ENCODE measurements at places on chromosomes 12 and 14.
A peak's percentile ranks its signal among the peaks of the same experiment; 100 is the strongest.

DNA sequence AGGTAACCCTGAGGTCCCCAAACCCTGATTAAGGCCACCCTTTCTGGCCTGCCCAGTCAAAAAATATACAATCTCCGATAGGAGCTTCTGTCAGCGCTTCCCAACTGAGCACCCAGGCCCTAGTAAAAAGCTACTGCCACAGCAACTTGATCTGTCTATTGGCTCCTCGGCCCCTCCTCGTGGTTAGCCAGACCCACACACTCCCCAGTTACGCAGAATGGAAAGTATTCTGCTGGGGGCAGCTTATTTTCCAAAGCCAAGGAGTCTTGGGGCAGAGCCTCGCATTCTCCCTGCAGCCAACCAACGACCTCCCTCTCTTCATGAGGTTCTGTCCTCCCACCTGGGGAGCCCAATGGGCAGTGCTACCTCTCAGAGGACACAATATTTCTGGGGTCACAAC lies 32.1 kb downstream of the FMNL3 start:
- no peak for DNase-seq
- no peak overlapping the region for H3K4me3 ChIP-seq
- H3K27me3 ChIP-seq, result no peaks in the 10 kb centered on the region
- peaks cover 24% of the 10 kb centered on the region for H3K4me1 ChIP-seq
- H3K36me3 ChIP-seq, result no peaks in the 10 kb centered on the region

DNA sequence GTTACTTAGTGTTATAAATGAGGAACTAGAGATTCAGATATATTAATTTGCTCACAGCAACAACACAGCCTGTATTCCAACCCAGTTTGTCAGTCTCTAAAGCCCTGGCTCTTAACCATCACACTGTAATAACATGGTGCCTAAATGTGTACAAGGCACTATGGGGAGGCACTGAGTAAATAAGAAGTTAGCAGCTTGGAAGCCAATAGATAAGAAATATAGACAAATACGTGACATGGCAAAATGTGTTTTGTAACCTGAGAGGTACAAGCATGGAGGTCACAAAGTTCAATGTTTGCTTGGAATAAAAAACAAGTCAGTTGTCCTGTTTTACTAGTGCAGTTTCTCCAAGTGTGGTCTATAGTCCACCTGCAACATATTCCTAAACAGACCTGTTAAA lies 16.3 kb upstream of the SLCO1A2 start:
- no peak overlapping the region for H3K27ac ChIP-seq
- peak; percentile 75 for DNase-seq
- peaks cover 12% of the 10 kb centered on the region for H3K4me1 ChIP-seq
- no peak overlapping the region for H3K4me3 ChIP-seq

DNA sequence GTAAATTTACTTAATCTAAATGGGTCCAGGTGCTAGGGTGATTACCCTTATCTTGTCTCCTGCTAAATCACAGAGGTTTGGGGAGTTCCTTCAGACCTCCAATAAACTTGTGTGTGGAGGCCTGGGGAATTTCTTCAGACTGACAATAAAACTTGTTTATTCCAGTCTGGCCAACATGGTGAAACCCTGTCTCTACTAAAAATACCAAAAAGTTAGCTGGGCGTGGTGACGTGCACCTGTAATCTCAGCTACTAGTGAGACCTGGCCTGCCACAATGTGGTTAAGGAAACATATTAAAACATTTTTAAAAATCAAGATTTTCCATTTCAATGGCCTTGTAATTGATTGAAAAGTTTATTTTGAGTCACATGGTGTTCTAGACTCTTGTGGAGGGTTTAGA lies 126.9 kb upstream of the FGD4 start:
- no peak overlapping the region for H3K27ac ChIP-seq
- H3K36me3 ChIP-seq, result no peaks in the 10 kb centered on the region
- no peak overlapping the region for H3K4me3 ChIP-seq
- peaks cover 23% of the 10 kb centered on the region for H3K4me1 ChIP-seq

- H3K4me1 ChIP-seq, result peaks cover 29% of the 10 kb centered on the region
- H3K27me3 ChIP-seq, result peaks cover 64% of the 10 kb centered on the region
- no peak for DNase-seq
- no peaks in the 10 kb centered on the region for H3K36me3 ChIP-seq
Measured at GRCh38 chr12:53995002-53995377, 5.0 kb upstream of the HOXC9 start.

DNA sequence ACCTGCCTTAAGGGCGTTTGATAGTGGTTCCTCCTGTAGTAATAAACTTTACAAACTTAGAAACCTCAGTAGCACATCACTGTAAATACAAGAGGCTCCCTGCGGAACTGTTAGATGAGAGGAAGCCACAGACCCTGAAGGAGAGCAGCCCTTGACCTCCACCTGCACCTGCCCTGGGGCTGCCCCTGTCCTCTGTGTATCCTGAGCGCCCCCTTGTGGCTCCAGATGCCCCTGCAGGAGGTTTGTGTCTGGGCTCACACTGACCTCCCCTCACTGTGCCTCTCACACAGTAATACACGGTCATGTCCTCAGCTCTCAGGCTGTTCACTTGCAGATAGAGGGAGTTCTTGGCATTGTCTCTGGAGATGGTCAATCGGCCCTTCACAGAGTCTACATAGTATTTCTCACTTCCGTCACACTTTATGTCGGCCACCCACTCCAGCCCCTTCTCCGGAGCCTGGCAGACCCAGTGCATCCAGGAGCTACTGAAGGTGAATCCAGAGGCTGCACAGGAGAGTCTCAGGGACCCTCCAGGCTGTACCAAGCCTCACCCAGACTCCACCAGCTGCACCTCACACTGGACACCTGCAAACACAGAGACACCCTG lies 1059.8 kb downstream of the TMEM121 start:
- no peak overlapping the region for H3K4me3 ChIP-seq
- H3K4me1 ChIP-seq, result no peaks in the 10 kb centered on the region
- DNase-seq, result peak; percentile 37

DNA sequence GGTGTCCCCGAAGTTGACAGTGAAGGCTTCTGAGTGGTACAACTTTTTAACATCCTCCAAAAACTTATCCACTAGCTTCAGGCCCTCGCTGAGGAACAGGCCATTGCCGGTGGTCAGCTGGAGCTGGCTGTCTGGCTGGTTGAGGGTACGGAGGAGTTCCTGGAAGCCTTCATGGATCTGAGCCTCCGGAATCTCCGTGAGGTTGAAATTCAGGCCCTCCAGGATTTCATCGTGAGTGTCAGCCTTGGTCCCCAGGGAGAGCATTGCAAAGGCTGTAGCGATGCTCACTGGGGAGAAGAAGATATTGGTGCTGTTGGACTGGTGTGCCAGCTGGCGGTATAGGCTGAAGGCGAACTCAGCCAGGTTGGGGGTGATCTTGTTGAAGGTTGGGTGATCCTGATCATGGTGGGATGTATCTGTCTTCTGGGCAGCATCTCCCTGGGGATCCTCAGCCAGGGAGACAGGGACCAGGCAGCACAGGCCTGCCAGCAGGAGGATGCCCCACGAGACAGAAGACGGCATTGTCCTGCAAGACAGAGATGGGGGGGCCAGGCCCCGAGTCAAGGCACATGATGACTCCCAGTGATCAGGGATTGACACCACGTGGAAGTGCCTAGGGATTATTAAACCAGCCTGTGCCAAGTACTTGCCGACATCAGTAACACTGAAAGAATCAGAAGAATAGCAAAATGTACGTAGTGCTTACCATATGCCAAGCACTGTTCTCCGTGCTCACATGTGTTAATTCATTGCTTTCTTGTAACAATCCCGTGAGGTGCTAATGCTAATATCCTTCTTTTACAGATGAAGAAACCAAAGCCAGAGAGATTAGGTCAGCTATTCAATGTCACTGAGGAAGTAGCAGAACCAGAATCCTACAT lies 5.4 kb downstream of the SERPINA1 start:
- peak overlapping the region; percentile 90 for H3K27ac ChIP-seq
- peaks cover 38% of the 10 kb centered on the region for H3K36me3 ChIP-seq
- H3K4me3 ChIP-seq, result peak overlapping the region; percentile 47
- DNase-seq, result no peak

GRCh38 chr12:91213-91612 lies 24.6 kb downstream of the IQSEC3 start:
- peaks cover 2% of the 10 kb centered on the region for H3K27me3 ChIP-seq
- H3K36me3 ChIP-seq, result no peaks in the 10 kb centered on the region
- no peak overlapping the region for H3K27ac ChIP-seq
- H3K4me1 ChIP-seq, result 0 out of 2 replicates have a peak, but pooled peaks cover 5% of the 10 kb centered on the region
- no peak for DNase-seq
- H3K4me3 ChIP-seq, result no peak overlapping the region

GRCh38 chr14:53346988-53347387 lies 193.9 kb upstream of the DDHD1 start:
- no peak overlapping the region for H3K4me3 ChIP-seq
- no peaks in the 10 kb centered on the region for H3K36me3 ChIP-seq
- H3K27ac ChIP-seq, result no peak overlapping the region
- no peak for DNase-seq

GRCh38 chr12:9751204-9752144 lies 9.2 kb downstream of the CD69 start:
- H3K4me3 ChIP-seq, result no peak overlapping the region
- no peak overlapping the region for H3K27ac ChIP-seq
- peak; percentile 27 for DNase-seq
- no peaks in the 10 kb centered on the region for H3K36me3 ChIP-seq
- H3K4me1 ChIP-seq, result no peaks in the 10 kb centered on the region
- no peaks in the 10 kb centered on the region for H3K27me3 ChIP-seq

GRCh38 chr14:61188978-61189808 lies 91.9 kb downstream of the TMEM30B start:
- peak overlapping the region; percentile 49 for H3K4me3 ChIP-seq
- no peak overlapping the region for H3K27ac ChIP-seq
- peak; percentile 48 for DNase-seq

- DNase-seq, result no peak
- peaks cover 39% of the 10 kb centered on the region for H3K36me3 ChIP-seq
- H3K27ac ChIP-seq, result peak overlapping the region; percentile 87
- H3K27me3 ChIP-seq, result no peaks in the 10 kb centered on the region
- H3K4me1 ChIP-seq, result peaks cover 43% of the 10 kb centered on the region
Measured at GRCh38 chr12:57750561-57751431, 1.3 kb downstream of the CDK4 start.

DNA sequence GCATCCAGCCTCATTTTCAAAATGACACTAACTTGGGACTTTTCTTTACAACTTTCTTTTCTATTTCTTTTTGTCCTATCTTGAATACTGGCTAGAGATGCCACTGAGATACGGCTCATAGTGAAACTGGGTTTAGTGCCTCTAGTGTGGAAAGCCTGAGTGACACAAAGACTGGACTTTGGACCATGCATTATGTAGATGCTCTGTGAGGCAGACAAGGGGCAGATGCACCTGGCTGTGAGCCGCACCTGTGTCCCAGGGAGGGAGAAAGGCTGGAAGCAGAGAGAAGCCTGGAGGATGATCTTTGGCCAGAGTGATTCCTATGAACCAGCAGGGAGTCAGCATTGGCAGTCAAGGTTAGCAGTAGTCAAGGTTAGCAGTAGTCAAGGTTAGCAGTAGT lies 852.3 kb upstream of the TMEM132C start:
- no peaks in the 10 kb centered on the region for H3K4me1 ChIP-seq
- no peak overlapping the region for H3K4me3 ChIP-seq
- no peaks in the 10 kb centered on the region for H3K27me3 ChIP-seq
- no peaks in the 10 kb centered on the region for H3K36me3 ChIP-seq
- no peak overlapping the region for H3K27ac ChIP-seq

DNA sequence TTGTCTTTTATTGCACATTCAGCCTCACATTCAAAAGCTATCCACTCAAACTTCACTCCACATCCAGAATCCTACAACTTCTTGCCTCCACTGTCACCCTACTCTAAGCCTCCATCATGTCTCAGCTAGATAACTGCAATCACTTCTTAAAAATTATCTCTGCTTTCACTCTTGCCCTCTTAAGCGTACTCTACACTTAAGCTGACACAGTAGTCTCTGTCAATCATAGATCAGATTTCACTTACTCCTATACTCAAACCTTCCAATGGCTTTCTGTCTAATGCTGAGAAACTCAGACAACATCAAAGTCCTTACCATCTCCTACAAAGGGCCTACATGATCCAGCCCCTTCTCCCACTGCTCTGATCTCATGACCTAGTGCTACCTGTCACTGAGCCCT lies 304.1 kb downstream of the ITPR2 start:
- DNase-seq, result no peak
- H3K27ac ChIP-seq, result no peak overlapping the region
- peaks cover 15% of the 10 kb centered on the region for H3K36me3 ChIP-seq

DNA sequence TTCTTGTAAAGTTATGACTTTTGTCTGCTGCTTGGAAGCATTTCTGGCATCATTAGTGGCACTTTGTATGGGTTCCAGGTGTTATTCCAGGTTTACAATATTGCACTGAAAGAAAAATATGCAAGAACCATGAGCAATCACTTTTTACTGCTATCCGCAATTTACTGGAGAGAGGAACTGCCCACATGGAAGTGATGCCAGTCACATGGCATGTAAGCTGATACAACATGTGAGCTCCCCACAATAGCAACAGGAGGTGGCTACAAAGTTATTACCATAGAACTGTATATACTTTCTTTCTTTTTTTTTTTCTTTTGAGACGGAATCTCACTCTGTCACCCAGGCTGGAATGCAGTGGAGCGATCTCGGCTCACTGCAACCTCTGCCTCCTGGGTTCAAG lies 1012.1 kb downstream of the BCL11B start:
- no peak for DNase-seq
- H3K27me3 ChIP-seq, result no peaks in the 10 kb centered on the region
- H3K4me3 ChIP-seq, result no peak overlapping the region
- H3K4me1 ChIP-seq, result no peaks in the 10 kb centered on the region

DNA sequence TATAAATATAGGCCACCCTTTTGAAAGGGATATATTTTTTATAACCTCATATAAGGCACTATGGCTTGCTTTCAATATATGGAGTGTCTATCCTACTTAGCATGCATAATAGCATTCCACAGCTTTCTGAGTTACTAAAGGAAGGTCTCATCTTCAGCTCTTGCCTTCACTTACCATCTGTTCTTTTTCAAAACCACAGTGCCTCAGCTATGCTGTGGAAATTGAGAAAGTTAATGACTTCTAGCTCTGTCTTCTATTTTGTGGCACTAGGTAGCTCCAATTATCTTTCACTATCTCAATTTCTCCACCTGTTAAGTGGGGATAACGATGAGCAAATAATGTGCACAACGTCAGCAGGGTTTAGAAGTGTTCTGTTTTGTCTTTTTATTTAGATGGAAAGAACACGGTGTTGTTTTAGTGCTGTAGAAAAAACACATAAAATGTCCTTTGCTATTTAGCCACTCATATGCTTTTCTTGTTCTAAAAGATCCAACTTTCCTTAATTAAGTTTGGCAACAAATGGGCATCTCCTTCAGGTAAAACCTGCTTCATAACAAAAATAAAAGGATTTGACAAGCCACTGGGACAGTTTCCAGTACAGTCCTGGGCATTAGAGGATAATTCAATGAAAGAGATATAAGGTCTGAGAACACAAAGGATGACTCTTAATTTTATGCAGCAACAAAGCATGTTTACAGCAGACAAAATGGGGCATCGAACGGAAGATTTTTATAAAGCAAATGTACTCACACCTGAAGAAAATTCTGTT lies 462.0 kb upstream of the SYT1 start:
- no peak for DNase-seq
- H3K27me3 ChIP-seq, result no peaks in the 10 kb centered on the region
- no peaks in the 10 kb centered on the region for H3K36me3 ChIP-seq
- H3K27ac ChIP-seq, result no peak overlapping the region
- no peaks in the 10 kb centered on the region for H3K4me1 ChIP-seq
